Naive thymus-derived CD4-positive, alpha-beta T cell (primary cell): ENCODE measurements at places on chromosomes 12 and 14.

DNA sequence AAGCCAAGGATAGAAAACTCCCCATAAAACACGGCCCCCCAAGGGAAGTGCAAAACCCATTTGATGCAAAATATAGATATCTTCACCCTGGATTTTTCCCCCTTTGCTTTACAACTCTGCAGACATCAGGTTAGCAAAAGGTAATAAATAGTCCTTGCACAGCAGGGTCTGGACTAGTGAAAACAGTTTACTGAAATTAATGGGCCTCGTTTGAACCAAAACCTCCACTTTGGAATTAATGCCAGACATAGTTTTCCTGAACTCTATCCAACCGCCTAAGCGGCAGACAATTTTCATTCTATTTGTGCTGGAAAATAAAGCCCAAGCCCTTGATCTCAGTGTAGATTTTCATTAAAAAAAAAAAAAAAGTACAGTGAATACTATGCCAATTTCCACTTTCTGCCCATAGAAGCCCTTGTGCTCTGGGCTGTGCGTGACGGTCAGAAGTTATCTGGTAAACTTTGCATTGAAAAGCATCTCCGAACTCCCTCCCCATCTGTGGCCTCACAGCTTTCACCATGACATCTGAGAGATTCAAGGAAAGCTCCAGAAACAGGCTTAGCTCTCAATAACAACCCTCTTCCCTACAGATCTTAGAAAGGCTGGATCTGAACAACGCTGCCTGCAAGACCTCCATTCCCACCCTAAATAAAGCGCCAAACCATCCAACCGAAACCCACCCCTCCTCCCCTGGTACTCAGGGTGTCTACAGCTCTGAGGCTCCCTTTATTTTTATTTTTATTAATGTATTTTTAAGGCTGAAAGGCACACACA, 11.0 kb upstream of the IRF2BPL start:
- H3K27me3 ChIP-seq: no peaks in the 10 kb centered on the region
- H3K27ac ChIP-seq: peak overlapping the region; percentile 80
- peak overlapping the region; percentile 31 for H3K4me3 ChIP-seq
- no peak for DNase-seq
- H3K4me1 ChIP-seq: peaks cover 79% of the 10 kb centered on the region

DNA sequence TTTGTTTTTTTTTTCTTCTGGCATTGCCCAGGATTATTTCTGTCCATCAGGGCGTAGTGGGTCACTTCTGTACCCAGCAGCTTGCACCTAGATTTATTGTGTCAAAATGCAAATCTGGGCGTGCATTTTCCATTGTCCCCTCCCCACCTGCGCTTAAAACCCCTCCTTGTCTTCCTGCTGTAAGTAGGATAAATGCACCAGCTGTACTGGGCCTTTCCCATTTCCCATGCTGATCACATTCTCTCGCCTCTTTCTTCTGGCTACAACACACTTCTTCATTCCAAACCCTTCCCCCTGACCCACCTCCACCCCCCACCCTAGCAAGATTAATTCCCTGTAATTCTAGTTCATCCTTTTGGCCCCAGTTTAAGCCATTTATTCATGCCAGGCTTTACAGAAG, 128.0 kb downstream of the ETV6 start:
- DNase-seq: no peak
- H3K4me1 ChIP-seq: no peaks in the 10 kb centered on the region
- no peak overlapping the region for H3K27ac ChIP-seq
- H3K36me3 ChIP-seq: no peaks in the 10 kb centered on the region
- no peak overlapping the region for H3K4me3 ChIP-seq

DNA sequence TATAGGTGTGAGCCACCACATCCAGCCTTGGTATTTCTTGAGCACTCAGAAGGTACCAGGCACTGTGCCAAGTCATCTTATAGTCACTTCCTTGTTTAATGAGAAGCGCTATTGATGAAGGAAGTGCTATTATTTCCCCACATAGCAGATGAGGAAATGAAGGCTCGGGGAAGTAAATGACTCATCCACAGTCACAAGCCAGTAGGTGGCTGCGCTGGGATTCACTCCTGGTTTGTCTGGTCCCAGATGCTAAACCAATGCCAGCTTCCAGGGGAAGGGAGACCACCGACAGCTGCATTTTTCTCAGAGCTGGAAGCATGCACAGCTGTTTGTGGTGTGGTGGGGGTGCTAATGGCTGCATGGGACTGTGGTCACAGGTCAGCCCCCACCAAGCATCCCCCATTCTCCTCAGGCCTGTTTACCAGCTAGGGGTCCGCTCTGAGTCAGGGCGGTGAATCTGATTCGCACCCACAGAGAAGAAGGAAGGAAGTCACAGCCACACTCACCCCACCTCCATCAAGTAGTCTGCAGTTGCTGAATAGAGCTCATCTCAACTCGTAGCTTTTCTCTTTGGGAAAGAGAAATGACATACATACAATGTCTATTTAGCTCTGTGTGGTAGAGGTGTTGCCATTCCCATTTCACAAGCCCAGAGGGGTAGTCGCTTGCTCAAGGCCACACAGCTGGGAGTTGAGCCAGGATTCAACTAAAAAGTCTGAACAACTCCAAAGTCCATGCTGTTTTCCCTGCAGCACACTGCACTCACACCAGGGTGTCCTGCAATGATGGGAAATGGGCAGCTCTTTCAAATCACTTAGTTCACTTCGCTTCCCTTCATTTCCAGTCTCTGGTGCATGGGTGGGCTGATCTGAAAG, 6.3 kb upstream of the LTBP2 start:
- peak overlapping the region; percentile 67 for H3K27ac ChIP-seq
- H3K4me1 ChIP-seq: peaks cover 45% of the 10 kb centered on the region
- peak; percentile 68 for DNase-seq
- peak overlapping the region; percentile 52 for H3K4me3 ChIP-seq
- no peaks in the 10 kb centered on the region for H3K27me3 ChIP-seq

DNA sequence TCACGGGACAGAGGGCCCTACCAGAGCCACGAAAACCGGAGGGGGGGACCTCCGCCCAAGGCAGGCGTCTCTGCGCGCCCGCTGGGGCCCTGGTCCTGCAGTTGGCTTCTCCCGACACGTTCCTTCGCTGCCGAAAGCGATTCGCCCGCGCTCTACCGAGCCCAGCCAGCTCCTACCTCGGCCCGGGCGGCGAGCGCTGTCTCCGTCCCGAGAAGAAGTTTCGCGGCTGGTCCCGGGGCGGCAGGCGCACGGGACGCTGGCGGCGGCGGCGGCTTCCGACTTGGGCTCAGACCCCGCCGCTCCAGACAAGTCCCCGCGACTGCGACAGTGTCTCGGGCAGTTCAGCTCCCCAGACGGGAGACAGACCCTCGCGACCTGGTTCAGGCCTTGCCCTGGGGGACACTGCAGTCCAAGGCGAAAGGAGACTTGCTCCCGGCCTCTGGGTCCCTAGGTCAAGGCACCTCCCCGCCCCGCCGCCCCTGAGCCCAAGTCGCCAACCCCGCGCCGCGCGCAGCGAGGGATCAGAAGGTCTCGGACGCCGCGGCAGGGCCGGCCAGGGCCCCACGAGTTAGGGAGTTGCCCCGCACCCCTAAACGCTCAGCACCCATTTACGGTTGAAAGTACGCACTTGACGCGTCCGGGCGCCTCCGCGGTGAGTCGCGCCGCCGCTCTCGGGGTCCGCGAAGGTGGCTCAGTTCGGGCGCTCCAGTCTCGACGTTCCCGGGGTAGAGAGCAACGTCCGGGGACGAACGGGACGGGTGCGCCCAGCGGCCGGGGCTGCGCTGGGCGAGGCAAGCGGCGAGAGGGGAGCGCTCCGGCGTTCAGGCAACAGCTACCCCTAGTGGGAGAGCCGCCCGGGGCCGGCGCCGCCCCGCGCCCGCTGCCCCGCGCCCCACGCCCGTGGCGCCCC, 1.4 kb upstream of the DIO3 start:
- no peaks in the 10 kb centered on the region for H3K27me3 ChIP-seq
- no peak for DNase-seq
- H3K36me3 ChIP-seq: no peaks in the 10 kb centered on the region
- no peak overlapping the region for H3K27ac ChIP-seq
- H3K4me1 ChIP-seq: no peaks in the 10 kb centered on the region

DNA sequence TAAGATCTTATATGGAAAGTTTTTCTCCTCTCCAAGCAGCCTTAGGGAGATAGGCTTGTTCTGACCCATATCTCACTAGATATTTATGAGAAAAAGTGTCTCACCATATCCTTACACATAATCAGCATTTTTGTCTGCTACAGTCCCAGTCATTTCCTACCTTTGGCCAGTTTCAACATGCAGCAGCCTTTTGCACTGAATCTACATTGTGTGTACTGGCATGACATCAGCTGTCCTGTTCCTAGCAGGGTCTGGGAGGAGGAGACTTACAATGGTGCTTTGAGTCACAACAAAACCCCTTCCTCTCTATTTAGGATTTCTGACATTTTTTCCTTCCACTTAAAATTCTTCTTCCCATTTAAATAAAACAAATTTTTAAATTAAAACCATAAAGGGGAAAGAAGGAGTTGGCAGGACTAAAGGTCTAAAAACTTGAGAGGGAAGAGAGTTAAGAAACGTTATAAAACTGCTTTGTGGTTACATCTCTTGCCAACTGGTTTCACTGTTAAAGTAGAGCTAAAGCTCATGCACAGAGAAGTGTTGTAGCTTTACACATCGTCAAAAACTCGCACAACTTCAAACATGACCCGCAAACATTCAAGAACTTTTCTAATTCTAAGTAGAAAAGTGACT, 53.3 kb upstream of the CERS5 start:
- peak overlapping the region; percentile 74 for H3K27ac ChIP-seq
- no peaks in the 10 kb centered on the region for H3K36me3 ChIP-seq
- peaks cover 14% of the 10 kb centered on the region for H3K4me1 ChIP-seq
